ENCODE measurements at places on chromosomes 11 and 22.

DNA sequence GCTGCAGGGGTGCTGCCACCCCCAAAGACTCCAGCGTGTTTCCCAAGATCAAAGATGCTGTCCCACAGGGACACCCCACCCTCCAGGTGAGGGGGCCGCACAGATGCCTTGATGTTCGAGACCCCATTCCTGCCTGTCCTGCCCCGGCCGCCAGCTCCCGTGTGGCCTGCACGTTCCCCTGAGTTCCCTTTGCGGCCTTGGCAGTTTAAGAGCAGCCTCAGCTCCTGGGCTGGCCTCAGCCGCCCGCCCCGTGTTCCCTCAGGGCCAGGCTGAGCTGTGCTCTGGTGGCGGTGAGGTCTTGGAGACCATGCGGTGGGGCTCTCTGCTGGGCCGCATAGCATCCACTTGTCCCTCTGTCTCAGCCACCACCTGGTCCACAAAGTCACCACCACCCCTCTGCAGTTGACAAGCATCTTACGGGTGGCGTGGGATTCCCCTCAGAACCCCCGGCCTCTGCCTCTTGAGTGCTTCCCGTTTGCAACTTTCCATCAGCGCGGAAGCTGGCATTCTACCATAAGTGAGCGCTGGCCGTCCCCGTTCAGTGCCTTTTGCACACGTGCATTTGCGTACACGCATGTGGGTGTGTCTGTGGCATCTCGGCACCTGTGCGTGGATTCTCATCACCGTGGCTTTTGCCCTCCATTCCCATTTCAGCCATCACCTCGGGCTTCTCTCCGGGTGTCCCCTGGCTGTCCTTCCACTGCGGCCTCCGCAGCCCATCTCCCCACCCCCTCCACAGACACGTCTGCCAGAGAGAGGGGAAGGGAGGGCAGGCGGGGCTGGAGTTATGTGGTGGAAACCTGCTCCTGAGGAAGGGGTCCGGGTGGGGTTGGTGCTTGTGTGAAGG, 35.9 kb downstream of the CTTN start:
- DNase-seq = no peak

DNA sequence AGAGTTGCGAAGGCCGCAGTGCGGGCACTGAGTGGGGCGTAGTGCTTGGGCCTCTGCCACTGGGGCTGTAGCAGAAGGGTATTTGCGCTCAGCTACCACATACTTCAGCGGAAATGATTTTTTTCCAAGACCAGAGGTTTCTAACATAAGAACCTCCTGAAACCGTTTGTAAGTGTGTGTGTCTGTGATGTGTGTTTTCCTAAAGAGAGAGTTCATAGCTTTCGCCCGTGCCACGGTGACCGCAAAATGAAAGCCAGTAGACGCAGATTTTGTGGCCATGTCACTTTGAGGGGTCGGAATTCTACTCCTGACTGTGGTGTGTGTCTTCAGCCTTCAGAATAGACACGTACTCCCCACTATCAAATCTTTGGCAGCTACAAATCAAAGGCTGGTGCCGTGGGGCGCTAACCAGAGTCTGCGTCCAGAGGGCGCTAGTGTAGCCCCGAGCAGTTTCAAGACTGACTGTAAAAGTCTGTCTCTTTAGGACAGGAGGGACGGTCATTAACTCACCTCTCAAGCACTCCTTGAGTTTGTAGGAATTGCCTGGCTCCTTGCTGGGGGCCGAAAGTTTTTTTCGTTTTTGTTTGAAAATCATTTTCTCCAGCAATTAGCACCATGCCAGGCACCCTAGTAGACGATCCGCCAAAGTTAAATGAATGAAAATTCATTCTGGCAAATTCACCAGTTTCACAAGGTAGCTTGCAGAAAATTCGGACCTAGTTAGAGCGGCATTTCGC, 2.5 kb upstream of the CALCA start:
- no peak for DNase-seq

GRCh38 chr22:29375398-29376076, 12.8 kb downstream of the AP1B1 start:
- DNase-seq = no peak

- no peak for DNase-seq
Observed at GRCh38 chr11:3203221-3204043, 15.2 kb downstream of the MRGPRG start.

- DNase-seq = peak; percentile 50
Observed at GRCh38 chr11:99020352-99021225, at the start of gene CNTN5. Gene CNTN5 (plus strand): TSS chr11:99020949.

DNA sequence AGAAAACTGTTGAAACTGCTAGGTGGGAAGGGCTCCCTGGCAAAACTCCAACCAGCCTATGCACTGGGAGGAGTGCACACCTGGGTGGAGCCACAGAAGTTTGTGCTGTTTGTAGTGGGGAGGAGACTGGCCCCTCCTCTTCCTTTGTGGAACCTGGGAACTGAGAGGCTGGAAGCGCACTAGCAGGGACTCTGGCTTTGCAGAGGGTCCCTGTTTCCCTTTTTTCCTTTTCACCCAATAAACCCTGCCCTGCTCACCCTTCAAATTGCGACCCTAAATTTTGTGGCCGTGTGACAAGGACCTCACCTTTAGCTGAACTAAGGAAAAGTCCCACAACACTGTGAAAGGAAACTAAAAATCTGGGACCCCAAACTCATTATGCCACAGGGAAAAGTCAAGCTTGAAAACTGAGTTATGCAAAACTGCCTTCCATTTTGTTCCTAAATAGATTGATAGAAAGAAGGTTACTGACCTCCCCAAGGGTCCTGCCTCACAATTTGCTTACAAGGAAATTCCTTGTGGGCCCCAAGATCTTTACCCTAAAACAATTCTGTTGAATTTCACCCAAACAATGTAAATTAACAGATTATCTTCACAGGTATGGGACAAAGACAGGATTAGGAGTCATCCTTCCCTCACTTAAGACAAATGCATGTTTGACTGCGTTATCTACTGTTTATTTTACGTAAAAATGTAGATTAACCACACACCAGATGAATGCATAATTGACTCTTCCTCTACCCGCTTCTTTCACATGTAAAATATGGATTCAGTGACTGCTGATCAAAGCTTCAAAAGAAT, 81.0 kb downstream of the SLC36A4 start:
- no peak for DNase-seq
